ENCODE measurements at places on chromosomes 5 and 9.

- DNase-seq, result no peak
Observed at GRCh38 chr5:56569076-56569475, 246.3 kb upstream of the MAP3K1 start.

- DNase-seq, result no peak
Observed at GRCh38 chr5:107301999-107302398, 368.7 kb downstream of the EFNA5 start.

DNA sequence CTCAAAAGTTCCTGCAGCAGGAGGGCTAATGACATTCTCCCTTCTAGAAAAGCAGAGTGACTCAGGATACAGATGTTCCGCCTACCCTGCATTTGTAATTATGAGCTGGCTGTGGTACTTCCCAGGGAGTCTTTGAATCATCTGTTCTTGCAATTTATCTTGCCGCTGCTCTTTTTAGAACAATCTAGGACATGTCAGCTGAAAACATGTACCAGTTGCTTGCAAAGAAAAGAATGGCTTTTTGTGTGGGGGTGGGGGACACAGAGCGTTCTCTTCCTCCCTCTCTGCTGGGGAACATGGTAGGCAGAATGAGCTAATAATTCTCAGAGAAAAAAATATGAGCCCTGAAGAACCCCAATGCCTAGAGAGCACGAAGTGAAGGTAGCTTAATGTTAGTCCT, 51.7 kb upstream of the TUT7 start:
- DNase-seq, result peak; percentile 3

DNA sequence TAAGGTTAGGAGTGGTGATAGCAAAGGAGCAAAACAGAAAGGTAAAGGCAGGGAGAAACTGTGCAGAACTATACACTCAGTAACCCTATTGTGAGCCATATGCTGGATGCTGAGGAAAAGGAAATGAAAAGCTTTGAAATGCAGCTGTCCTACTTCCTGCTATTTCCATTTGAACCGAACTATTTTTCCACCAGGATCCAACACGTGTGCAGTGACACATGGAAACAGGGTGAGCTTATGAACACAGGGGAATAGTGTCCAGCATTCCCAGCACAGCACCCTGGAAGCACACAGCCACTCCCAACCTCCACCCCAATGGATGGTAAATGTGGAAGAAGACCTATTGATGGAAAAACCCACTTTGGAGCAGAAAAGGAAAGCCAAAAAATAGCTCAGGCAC, 69.0 kb upstream of the SLC12A2 start:
- no peak for DNase-seq

Data from KBM-7 (cell line).